ENCODE measurements at places on chromosomes 1 and 21.

DNA sequence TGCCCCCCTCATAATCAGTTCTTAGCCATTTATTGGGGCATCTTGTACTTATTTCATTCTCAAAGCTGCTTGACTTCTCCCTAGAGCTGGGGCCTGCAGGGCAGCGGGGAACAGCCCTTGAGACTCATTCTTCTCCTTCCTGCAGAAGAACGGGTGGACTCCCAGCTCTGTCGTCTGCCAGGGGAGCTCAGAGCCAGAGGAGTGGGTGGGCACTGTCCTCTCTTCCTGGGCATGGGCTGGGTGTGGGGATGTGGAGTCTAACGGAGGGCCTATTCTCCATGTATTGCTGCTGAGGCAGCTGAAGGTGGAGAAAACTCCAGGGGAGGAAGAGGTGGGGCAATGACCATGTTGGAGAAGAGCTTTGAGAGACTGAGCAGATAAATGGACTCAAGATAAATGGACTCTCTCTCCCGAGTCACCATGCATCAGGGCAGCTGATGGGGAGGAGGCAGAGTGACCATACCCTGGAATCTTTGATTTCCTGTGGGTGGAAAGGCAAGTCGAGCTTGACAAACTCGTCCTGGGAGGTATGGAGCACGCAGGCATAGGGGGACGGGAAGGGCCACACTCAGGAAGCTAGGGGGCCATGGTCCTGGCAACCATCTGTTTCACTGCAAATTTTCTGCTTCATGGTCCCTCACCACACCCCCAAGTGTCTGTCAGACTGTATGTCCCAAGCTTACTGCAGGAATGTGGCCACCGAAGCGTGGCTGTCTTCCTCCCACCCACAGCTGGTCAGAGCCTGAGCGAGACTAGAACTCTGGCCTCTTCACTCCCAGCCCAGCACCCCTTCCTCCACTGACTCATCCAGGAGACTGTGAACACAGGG is 56.9 kb upstream of the ATP2B4 start:
- DNase-seq = peak; percentile 85

DNA sequence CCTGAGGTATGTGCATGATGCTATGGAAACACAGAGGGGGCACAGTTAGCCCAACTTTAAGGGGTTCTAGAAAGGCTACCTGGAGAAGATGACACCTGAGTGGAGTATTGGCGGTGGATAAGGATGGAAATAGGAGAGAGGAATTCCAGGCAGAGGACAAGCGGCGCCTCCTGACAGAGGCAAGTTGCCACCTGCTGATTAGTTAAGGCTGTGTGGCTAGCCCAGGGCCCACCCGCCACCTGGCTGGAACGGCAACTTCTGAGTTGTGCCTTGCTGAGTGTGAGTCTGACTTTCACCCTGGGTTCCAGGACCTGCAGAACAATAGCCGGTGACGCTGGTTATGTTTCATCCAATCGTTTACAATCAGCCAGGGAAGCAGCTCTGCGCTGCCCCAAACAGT is 126.9 kb upstream of the LMO4 start:
- no peak for DNase-seq

GRCh38 chr1:19448491-19449439 is 36.6 kb downstream of the CAPZB start:
- DNase-seq = peak; percentile 90

- DNase-seq = no peak
Observed at GRCh38 chr1:212267460-212267859, 17.8 kb upstream of the PPP2R5A start.
